COLO829 (cell line): ENCODE measurements at places on chromosomes 7 and 10.

- no peak for DNase-seq
Measured at GRCh38 chr7:22771194-22771871, 44.3 kb downstream of the IL6 start.

- DNase-seq = no peak
Measured at GRCh38 chr7:481219-481930, 38.3 kb downstream of the PDGFA start.

DNA sequence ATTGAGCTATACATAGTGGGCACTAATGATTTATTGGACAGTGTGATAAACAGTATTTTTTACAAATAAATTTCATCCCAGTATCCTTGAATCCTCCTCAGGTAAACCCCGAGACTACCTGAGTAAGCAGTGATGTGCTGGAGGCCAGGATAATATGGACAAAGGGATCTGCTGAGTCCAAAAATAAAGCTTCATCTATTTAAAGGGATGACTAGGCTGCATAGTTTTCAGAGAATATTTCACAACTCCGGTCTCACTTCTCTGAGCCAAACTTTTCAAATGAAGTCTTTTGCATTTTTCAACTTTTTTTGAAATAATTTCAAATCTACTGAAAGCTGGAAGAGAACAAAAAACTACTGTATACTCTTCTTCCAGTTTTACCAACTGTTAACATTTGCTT is 2.5 kb downstream of the ACTR3B start:
- no peak for DNase-seq

GRCh38 chr10:89235073-89235798 is 16.3 kb downstream of the LIPA start:
- no peak for DNase-seq

GRCh38 chr7:137129025-137129424 is 214.5 kb downstream of the PTN start:
- no peak for DNase-seq

DNA sequence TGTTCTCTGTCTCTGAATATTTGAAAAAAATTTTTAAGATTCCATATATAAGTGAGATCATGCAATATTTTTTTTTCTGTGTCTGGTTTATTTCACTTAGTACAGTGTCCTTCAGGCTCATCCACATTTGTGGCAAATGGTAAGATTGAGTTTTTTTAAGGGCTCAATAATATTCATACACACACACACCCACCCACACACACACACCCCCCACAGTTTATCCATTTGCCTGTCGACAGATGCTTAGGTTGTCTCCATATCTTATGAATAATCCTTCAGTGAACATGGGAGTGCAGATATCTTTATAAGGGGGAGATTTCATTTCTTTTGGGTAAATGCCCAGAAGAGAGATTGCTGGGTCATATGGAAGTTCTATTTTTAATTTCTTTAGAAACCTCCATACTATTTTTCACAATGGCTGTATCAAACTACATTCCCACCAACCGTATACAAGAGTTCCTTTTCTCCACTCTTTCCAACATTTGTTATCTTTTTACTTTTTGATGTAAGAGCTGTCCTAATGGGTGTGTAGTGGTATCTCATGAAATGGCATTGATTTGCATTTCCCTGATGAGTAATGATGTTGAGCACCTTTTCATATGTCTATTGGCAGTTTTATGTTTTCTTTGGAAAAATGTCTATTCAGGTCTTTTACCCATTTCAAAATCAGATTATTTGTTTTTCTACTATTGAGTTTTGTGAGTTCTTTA is 35.0 kb downstream of the AUTS2 start:
- no peak for DNase-seq

- no peak for DNase-seq
Measured at GRCh38 chr7:121006711-121007315, 18.3 kb downstream of the CPED1 start.

- no peak for DNase-seq
Measured at GRCh38 chr7:133763076-133763640, 364.0 kb upstream of the LRGUK start.

DNA sequence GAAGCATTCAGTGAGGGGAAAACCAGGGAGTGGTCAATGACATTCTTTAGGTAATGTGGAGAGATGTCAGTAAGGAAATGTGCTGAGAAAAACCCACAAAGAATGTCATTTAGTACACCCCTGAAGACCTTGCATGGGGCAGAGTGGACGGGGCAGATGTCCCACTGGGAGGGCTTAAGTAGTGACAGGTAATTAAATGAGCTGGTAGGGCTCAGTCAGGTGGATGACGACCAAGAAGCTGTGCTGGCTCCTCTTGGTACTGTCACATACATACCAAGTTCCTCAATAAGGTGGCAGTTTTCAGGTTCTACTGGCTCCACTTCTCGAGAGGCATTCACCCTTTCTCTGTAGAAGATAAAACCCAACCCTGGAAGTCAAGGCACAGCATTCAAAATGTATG is 1.8 kb downstream of the PON3 start:
- DNase-seq = no peak

DNA sequence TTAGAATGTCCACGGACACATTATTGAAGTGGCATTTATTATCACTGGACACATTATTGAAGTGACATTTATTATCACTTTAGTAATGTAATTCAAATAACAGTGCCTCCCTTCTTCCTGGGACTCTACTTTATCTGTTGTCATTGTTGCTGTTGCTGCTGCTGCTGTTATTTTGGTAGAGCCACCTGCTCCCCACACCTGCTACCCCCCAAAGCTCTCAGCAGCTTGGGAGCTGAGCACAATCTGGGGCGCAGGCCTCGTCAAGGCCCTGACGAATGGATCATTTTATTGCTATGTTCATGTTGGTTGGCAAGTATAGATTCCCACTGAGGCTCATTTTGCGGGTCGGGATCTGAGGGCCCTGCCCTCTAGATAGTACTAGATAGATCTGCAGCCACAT is 24.8 kb downstream of the FIGNL1 start:
- DNase-seq = no peak

DNA sequence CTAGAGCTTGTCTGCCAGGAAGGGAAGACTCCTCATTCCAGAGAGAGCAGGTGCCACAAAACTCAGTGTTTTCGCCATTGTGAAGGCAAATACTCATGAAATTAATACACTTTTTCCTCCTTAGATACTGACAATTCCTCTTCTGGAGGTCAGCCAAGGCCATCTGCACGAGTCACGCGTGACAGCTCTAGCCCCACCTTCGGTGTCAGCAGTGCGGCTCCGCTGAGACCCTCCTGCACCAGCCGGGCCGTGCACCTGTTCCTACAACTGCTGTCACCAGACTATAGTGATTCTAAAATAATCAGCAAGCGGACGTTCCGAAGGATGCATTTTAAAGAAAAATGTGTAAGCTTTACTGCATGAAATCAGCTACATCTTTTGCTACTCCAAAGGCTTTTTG is 127.7 kb downstream of the DIP2C start:
- no peak for DNase-seq

DNA sequence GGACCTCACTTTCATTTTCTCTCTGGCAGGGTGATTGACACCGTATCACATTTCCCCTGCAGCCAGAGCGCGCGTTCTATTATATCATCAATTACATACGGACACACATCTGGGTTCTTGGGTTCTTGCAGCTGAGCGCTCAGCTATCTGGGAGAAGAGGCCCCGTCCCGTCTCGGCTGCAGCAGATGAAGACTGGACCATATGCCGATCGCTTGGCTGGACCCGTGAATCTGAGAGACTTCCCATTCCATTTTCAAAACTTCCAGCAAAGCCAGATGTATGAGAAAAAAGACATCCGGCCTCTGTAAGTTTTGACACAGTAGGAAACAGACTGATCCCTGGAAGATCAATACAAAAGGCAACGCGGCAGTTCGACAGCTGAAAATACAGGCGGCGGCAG is 99.8 kb downstream of the JCAD start:
- DNase-seq = no peak

- DNase-seq = no peak
Measured at GRCh38 chr7:28779954-28780353, 178.2 kb downstream of the TRIL start.

DNA sequence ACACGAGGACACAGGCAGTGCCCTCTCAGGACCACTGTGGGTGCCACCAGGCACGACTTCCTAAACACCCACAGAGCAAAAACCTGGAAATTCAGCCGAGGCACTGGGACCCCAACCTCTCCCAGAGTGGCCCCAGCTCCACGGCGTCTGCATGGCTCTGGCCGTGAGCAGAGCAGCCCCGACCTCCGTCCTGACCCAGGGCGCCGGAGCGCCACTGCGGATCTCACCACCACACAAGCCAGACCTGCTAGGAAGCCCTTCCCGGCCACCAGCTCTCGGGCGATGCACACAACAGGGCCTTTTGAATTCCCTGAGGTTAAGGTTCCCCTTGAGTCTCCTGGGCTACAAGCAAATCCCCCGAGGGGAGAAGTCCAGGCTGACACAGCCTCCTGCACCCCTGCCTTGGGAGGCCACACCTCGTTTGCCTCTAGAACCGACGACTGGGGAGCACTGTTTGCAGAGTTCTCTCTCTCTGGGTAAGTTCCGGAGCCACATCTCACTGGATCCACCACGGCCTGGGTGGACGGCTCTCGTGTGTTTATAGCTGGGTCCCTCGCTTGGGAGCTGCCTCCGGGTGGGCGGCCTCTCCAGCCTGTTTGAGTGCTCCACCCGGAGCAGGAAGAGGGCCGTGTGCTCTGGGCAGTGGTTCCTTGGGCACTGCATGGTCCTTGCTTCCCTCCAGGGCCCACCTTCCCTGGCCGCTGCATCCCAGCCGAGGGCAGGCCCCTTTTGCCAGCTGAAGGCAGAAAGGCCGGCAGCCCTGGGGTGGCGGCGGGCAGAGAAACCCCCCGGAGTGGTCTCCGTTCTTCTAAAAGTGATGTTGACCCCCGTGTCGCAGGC is 15.5 kb upstream of the PSMG3 start:
- no peak for DNase-seq

- peak; percentile 8 for DNase-seq
Measured at GRCh38 chr10:110993024-110993693, 73.8 kb downstream of the SHOC2 start.

- DNase-seq = no peak
Measured at GRCh38 chr10:52778511-52779392, 6.2 kb upstream of the MBL2 start.

DNA sequence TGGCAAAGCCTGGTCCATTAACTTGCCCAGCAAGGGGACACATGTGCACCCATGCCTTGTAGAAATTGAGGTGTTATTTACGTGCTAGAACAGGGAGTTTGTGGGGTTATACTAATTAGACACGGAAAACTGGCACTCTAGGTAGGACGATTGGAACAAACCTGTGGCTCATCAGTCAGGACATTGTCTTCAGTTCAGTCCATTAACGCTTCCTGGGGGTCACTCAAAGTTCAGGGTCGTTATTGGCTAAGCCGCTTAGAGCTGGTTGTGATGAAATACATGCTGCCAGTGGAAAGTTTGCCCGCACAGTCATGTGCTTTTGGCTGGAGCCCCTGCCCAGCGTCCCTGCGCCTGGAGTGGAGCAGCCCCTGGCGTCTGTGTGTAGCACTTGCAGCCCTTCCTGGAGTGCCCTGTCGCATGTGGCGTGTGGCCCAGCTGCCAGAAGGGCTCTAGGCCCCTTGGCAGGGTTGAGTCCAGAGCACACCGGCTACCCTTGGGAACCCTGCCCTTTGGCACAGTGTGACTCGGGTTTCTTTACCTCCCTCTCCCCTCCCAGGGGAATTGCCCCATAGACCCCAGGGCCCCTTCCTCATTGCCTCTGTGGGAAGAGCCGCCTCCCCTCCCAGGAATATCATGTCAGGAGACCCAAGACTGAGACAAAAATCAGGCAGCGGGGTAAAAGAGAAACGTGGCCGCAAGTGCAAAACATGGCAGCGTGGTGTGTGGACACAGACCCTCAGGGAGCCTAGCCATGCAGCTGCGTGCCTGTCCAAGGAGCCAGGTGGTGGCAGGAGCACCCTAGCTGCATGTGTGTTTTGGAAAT is 9.8 kb downstream of the ZNF775 start:
- no peak for DNase-seq

GRCh38 chr10:119675483-119676170 is 24.4 kb downstream of the BAG3 start:
- no peak for DNase-seq

DNA sequence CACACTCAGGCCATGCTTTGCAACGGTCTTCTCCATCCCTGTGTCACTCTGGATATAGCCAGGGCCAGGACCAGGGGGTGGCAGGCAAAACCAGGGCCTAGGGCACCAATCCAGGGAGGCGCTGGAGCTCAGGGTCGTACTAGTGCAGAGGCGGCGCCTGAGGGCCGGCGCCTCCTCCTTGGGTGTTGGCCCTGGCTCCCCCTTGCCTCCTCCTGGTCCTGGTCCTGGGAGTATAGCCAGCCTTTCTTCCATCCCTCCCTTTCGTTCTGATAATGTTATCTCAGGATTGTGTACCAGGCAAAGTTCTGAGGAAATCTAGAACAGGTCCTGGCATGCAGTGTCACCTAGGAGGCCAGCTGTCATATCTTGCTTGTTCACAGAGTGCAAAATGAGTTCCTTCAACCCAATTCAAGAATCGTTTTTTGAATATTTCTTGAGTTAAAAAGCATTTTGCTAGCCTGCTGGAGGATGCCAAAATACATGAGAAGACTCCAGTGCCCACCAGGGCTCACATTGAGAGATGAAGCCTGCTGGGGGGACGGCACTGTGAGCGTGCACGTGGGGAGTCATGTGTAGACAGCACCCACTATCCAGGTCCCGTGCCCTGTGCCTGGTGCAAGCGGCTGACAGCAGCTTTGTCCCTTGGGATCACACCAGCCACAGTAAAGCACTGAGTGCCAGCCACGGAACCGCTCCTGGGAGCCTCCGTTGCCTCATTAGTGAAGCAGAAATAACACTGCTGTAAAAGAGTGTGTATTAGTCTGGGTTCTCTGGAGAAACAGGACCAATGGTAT is 106.9 kb upstream of the C7orf33 start:
- DNase-seq = no peak

GRCh38 chr7:16091701-16092310 is 329.5 kb downstream of the CRPPA start:
- no peak for DNase-seq

DNA sequence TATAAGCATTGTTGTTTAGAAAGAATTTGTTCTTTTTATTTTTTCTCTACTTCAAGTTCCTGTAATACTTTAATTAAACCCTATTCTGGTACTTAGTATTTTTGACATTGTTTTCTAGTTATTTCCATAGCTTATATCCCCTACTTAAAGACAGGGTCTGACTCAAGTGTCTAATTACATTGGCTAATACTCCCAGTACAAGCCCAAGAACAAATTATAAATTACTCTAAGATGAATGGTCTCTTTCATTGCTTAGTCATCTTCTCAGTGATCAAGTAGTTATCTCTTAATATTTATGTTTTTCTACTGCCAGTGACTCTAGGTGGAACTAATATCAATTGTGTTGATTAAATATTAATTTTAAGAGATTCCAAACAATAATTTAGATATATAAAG is 21.6 kb downstream of the AHR start:
- no peak for DNase-seq

DNA sequence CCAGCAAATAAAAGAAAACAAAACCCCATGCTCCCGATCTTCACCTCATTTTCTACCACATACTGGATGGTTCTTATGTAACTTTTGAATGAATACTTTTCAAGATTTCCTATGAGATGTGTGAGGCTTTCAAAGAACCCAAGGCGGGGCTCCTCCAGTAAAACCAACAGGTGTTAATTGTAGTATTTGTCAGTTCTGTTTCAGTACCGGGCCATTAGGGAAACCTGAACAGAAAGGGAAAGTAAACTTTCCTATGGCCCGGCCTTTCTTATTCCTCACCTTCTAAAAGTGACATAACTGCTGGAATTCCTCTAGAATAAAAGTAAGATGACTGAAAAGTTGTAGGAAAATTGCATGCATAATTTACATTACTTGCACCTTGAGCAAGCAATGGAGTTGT is 672.9 kb downstream of the MAGI2 start:
- no peak for DNase-seq

GRCh38 chr7:2964208-2964607 is 79.5 kb downstream of the CARD11 start:
- no peak for DNase-seq

GRCh38 chr7:5519515-5519928 is 95.9 kb upstream of the TNRC18 start:
- DNase-seq = no peak
